ENCODE measurements at places on chromosomes 1 and 21. TPM values are rescaled to one million over a fixed set of nuclear protein-coding genes. Genes with fewer than 3 reads are reported as not detected.
A peak's percentile ranks its signal among the peaks of the same experiment; 100 is the strongest.

Gene AKR7A3
- total RNA-seq: 1.2 TPM

GRCh38 chr1:164629971-164630370 lies 71.0 kb downstream of the PBX1 start:
- no peak for DNase-seq

Gene UBE4B
- total RNA-seq: 76.6 TPM

Gene CFAP45
- total RNA-seq: 0.29 TPM

Gene RXFP4
- not detected for total RNA-seq

Gene PTGER3
- not detected for total RNA-seq

DNA sequence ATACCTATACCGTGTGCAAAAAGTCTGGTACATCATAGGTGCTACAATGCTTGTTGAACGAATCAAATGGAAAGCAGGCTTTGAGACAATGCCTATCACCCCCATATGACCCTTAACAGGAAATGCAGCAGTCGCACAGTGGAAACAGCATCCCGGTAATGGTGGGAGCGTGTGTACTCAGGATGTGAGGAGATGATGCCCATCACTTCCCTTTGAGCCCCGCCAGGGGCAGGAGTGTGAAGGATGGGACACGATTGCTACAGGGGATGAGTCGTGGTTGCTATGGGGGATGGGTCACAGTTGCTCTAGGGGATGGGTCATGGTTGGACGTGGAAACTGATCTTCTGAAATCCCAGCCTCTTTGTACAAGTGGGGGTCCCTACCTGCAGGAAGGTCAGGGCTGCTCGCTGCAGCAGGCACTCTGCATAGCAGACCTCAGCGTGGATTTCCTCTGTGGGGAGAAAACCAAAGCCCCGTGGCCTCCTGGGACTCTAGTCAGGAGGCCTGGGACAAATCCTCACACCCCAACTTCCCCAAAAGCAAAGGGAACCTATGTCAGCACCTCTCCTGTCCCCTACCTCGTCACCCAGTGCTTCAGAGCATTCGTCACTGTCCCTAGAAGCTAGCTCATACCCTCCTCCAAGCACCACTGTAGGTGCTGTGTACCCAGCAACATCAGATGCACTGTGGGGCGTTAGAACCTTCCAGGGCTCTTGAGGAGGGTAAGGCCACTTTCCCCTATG lies 19.3 kb downstream of the TTC39A start:
- DNase-seq: no peak

GRCh38 chr21:45078877-45079281 lies 4.5 kb downstream of the ADARB1 start:
- peak; percentile 94 for DNase-seq

GRCh38 chr1:2283371-2283990 lies 55.4 kb downstream of the SKI start:
- DNase-seq: no peak

Gene TSSK3
- total RNA-seq: 1.8 TPM

GRCh38 chr1:17494114-17494729 lies 45.3 kb upstream of the ARHGEF10L start:
- DNase-seq: peak; percentile 92

- DNase-seq: no peak
Measured at GRCh38 chr1:113975211-113975895, 3.9 kb upstream of the OLFML3 start.

DNA sequence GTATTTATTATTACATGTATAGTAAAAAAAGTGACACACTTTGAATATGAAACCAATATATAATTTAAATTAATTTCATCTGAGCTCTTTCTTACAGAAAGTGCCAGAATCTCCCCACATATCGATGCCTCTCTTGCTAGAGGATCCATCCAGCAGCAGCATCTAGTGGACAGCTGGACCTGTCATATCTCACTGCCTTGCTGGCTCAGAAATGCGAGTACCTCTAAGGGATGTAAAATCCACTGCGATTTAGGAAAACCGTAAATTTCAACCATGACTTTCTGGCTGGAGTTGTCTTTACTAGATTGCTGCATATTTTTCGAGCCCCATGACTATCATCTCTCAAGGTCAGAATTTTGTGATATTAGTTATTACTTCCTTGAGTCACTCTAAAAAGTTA lies 333.8 kb downstream of the NEGR1 start:
- DNase-seq: no peak

Gene CADM3
- not detected for total RNA-seq

- DNase-seq: no peak
Measured at GRCh38 chr1:23548704-23549143, 10.6 kb downstream of the ID3 start.

GRCh38 chr1:230832476-230832875 lies 35.8 kb downstream of the C1orf198 start:
- no peak for DNase-seq

DNA sequence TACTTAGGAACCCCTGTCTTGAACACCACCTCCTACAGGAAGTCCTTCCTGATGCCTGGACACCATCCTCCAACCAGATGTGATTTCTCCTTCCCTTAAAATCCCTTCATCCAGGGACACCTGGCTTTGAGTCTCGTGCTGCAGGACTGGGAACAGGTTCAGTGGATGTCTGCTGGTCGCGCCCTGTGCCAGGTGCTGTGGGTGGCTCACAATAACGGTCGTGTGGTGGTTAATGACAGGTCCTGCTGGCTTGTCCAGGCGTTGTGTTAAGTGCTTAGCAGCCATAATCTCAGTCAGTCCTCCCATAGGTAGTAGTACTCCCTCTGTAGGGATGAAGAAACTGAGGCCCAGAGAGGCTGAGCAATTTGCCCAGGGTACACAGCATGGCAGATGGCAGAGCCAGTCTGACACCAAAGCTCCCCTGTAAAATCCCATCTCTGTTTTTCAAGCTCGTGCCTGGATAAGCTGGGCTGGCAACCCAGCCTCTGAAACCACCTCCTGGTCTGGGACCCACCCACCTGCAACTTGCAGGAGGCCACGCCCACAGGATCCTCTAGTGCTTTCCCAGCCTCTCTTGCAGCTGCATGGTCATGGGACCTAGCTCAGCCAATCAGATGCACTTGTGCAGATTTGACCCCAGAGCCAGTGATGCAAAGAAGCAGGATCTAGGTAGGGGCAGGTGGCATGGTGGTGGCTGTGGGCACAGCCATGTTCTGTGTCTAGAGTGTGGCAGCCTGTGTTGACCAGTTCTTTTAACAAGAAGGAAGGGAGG lies 106.0 kb upstream of the IFFO2 start:
- DNase-seq: peak; percentile 83

Gene RAB29
- total RNA-seq: 43.3 TPM

DNA sequence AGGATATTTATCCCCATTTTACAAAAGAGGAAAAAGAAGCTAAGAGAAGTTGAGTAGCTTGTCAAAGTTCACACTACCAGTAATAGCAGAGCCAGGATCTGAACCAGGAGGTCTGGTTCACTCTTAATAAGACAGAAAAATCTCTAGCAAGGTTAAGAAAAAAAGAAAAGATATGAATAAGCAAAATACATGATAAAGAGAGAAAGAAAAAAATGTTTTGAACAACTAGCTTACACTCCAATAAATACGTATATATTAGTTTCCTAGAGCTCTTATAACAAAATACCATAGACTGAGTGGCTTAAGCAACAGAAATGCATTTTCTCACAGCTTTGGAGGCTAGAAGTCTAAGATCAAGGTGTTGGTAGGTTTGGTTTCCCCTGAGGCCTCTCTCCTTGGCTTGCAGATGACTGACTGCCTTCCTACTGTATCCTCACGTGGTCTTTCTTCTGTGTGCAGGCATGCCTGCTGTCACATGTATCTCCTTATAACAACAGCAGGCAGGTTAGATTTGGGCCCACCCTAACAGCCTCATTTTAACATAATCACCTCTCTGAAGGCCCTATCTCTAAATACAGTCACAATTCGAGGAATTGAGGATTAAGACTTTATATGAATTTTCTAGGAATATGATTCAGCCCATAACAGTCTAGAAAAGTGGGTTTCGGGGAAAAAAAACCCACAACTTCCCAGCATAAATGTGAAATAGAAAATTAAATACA lies 60.4 kb downstream of the LEPR start:
- DNase-seq: no peak

GRCh38 chr1:211118407-211119102 lies 15.4 kb downstream of the KCNH1 start:
- DNase-seq: peak; percentile 87

DNA sequence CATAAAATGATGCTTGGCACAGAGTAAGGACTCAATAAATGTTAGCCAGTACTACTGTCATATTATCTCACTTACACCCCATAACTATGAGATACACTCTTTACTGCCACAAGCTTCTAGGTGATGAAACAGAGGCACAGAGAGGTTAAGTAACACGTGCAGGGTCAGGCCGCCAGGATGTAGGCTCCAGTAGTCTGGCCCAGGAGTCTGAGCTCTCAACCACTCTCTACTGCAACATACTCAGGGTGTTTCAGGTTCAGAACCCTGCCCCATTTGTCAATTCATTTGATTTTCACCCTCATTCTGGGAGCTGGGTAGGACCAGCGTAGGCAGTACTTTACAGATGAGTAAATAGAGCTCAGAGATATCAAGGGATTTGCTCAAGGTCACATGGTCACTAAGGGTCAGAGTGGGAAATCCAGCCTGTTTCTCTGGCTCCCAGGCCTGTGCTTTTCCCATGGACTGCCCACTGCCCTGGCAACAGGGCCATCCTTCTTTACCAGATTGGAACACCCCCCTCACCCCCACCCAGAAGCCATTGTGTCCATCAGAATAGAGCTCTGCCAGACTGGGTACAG lies 21.2 kb downstream of the IQGAP3 start:
- DNase-seq: no peak
